ENCODE measurements at places on chromosomes 4 and X.

DNA sequence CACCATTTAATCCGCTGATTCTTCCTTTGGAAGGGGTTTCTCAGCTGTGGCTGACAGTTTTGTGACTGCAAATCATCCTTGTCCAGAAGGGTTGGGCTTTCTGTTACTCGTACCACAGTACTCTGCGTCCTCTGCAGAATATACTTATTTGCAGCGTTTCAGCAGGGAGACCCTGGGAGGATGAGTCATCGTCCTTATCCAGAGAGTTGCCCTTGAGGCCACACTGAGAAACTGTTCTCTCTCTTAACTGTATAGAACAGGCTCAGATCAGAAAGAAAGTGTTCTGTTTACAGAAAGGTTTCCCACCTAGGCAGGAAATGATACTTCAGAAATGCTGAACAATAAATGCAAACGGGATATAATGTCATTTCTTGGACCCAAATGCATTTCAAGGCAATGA, 47.8 kb upstream of the DDX53 start:
- DNase-seq: no peak

- DNase-seq: no peak
These were observed 19.9 kb upstream of the TXK start for GRCh38 chr4:48153791-48154550.

DNA sequence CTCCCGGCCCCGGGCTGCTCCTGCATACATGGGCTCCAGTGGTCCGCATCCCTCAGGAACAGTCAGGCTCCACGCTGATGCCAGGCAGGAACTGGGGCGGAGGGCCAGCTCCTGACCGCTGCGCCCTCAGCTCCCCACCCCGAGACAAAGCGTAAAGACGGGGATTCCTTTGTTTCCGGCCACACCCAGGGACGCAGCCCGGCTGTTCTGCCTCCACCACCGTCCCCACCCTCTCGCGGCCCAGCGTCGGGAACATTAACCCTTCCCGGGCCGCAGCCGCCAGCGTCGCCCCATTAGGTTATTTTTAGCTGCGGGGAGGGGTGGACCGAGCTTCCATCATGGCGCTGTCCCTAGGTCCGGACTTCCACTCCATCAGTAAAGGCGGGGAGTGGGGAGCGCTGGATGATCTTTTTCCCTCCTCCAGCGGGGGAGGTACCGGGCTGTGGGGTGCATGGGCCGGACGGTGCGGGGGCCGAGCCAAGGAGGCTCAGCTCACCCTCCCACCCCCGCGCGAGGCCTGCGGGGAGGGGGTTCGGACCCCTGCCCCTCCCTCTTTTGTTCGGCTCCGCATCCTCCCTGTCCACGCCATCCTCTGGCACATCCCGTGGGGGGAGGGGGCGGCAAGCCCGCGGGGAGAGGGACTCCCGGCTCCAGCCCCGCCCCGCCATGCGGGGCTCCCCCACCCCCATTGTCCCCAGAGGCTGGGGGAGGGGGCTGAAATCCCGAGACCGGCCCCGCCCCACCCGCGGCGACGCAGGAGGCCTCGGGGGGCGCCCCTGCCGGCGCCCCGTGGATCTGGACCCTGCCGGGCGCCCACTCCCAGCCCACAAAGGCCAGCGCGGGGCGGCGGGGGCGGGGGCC, 5.3 kb downstream of the CRMP1 start:
- DNase-seq: no peak

GRCh38 chrX:144730471-144730870, 516.8 kb upstream of the SPANXN1 start:
- no peak for DNase-seq

DNA sequence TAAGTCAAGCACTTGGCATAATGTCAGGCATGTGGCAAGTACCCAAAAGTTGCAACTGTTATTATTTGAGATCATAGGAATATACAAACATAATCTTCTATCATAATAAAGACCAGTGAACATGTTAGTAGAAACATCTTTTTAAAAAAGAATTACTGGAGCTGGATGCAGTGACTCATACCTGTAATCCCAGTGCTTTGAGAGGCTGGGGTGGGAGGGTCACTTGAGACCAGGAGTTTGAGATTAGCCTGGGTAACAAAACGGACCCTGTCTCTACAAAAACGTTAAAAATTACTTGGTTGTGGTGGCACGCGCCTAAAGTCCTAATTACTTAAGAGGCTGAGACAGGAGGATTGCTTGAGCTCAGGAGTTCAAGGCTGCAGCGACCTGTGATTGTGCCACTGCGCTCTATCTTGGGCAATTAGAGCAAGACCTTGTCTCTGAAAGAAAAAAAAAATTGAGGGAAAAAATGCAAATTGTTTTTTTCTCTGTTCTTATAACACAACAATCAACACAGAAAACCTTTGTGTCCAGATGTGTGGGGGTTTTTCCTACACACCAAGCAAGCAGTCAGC, 284.3 kb downstream of the ARHGAP10 start:
- DNase-seq: no peak

- DNase-seq: no peak
These were observed 190.3 kb upstream of the PSAPL1 start for GRCh38 chr4:7625071-7625470.

DNA sequence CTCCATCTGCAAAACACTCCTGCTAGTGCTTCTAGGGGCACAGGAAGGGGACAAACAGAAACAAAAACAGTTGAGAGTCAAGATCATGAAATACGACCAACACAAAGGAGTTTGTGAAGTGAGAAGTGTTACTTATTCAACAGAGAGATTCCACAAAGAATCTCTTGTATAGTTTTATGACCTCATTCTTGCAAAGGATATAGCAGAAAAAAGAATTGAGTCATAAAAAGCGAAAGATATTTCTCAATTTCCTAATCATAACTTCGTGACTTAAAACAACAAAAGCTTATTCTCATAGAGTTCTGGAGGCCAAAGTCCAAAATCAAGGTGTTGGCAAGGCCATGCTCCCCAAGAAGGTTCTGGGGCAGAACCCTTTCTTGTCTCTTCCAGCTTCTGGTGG, 40.7 kb downstream of the TIGD4 start:
- DNase-seq: no peak

DNA sequence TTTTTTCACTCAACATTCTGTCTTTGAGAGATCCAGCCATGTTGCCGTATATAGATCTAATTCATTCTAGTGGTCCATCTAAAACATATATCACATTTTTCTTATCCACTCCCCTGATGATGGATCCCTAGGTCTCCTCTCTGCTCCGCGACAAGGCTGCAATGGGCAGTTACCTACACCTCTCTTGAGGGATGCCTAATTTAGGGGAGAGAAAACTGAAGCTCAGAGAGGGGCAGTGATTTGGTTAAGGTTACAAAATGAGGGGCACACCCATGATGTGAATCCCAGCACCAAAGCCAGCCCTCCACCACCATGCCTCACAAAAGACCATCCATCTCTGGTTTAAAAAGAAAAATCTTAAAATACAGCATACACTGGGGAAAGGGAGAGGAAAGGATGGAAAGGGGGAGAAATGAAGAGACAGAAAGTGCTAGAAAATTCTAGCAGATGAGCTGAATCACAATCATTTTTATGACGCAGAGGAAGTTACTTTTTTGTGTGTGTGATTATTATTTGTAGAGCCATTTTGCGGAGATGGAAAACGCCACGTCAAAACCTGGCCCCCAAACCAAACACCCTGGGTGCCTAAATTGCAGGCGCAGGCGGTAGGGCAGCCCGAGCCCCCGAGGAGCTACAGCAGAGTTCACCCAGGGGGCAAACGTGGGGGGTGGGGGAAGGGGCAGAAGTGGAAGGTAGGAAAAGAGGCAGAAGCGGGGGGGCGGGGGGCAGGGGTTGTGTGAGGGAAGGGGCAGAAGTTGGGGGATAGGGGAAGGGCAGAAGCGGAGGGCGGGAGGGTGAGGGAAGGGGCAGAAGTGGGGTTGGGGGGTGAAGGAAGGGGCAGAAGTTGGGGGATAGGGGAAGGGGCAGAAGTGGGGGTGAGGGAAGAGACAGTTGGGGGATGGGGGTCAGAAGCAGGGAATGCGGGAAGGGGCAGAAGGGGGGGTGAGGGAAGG, 1.3 kb upstream of the TSPYL2 start:
- no peak for DNase-seq

- no peak for DNase-seq
These were observed 965 bp downstream of the TCEAL4 start for GRCh38 chrX:103586314-103586646.

- no peak for DNase-seq
These were observed 124.3 kb upstream of the DIPK2B start for GRCh38 chrX:45324941-45325340.

DNA sequence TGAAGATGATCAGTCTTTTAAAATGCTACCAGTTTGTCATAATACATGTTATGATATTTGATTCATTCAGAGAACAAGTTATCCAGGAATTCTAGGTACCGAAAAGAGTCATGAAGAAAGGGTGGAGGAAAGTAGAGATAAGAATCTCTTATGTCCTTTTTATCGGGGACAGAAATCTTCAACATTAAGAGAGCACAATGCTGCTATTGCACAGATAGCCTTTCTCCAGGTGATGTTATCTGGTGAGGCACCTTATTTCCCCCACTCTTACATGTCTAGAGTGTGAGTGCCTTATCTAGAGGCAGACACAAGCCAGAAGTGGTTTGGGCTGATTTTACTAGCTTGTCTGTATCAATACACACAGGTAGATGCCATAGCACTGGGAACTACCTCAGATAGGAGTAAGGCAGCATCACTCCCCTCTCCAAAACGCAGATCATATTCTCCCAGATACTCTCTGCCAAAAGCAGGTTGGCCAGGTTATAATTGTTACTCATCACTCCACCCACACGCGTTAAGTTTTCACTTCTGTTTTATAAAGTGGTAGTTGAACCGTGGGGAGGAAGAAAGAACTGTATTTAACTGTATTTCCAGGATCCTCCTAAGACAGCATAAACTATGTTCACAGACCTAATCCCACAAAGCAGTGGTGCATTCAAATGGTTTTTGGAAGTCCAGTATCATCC, 38.4 kb downstream of the AREG start:
- DNase-seq: no peak

DNA sequence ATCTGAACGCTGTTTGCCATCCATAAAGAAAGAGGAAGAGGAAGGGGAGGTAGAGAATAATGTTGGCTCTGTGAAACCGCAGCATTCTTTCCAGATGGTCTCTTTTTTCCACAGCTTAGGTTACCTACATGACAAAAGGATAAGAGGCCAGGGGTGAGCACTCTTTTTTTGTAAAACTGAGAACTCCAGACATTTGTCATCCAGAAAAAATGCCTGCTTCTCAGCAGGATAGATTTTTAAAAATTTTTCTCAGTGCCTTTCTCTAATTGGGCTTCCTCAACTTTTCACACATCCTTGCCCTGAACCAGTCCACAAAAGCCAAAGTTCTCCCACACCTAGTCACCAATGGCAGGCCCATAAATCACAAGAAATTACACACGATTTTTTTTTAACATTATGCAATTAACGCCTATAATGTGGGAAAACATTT, 158.1 kb upstream of the TENM3 start:
- DNase-seq: no peak

DNA sequence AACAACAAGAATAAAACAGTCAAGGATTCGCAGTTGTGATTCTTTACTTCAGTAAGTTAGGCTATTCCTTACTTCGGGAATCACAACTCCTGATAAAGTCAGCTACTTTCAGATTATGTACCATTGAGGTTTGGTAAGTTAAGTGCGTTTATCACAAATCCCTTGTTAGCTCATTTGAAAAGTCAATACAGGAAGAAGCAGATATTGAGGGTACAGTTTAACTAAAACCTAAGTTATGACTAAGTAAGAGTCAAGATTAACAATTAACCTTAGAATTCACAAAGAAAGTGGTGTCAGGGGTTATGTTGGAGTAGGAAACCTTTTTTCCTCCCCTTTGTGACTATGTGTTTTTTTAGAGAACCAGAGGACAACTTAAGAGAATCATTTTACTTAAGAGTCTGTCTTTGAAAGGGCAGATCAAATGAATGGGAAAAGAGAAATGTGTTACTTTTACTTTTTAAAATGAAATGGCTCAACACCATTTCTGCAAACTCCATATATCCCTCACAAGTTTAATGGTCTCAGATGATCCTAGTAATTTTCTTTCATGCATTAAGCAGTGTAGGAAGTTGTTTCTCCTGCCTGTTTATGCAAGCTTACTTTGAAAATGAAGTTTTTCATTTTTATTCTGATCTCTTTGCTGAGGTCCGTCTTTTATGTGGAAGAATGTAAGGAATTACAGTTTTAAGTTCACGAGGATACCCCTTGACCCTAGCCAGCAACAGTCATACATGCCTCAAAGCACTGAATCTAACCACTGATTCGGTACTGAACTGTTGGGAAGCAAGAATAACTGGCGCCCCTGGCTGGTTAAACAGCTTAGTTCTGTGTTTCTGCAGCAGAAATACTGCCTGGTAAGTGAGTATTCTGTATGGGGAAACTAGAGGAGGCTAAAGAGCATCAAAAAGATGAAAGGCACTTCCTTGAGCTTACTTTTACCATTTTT, 211.7 kb downstream of the SLC4A4 start:
- no peak for DNase-seq

- DNase-seq: no peak
These were observed 78.9 kb upstream of the BMPR1B start for GRCh38 chr4:94678896-94679295.

- DNase-seq: no peak
These were observed 21.1 kb downstream of the MSANTD1 start for GRCh38 chr4:3269991-3270611.

- DNase-seq: no peak
These were observed 555.7 kb downstream of the PCDH7 start for GRCh38 chr4:31275906-31276305.

DNA sequence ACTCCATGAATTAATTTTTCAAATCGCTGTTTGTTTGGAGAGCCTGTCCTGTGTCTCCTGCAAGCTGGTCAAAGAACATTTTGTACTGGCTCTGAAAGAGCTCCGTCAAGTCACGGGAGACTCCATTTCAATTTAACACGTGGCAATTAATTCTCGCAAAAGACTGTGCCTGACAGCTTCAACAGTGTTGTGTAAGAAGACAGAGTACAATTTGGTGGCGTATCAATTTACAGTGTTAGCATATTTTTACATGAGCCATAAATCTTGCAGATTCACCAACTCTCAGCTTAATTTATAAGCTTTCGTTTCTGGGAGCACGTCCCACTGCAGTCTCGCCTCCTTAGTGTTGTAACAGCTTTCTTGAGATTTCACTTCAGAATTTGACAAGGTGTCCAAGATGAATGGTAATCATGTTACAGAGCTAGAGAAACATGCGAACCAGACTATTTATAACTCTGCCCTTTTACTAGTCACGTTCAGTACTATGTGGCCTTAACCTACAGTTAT, 70.8 kb downstream of the RWDD4 start:
- DNase-seq: peak; percentile 26
